Muscle of leg (tissue), 16 donors: ENCODE measurements at places on chromosomes 6 and 20. TPM values are rescaled to one million over a fixed set of nuclear protein-coding genes. Genes with fewer than 3 reads are reported as not detected.

The CPXM1 gene
- total RNA-seq = 41.5 TPM

The EPPIN gene
- total RNA-seq = not detected

The SPEF1 gene
- 0.09 TPM for total RNA-seq

The TPBG gene
- 11.4 TPM for total RNA-seq

The ABCF1 gene
- total RNA-seq = 26.6 TPM

The TRIM15 gene
- not detected for total RNA-seq

The GJA10 gene
- total RNA-seq = not detected

The SULF2 gene
- 35.6 TPM for total RNA-seq

The PKHD1 gene
- 11.1 TPM for total RNA-seq

The MAS1 gene
- 0.09 TPM for total RNA-seq
